Fibroblast of upper back skin (primary cell): ENCODE measurements at places on chromosomes 11 and 22.
A peak's percentile ranks its signal among the peaks of the same experiment; 100 is the strongest.

GRCh38 chr11:73280626-73281025 lies 8.5 kb downstream of the P2RY6 start:
- DNase-seq, result no peak

- DNase-seq, result no peak
These were observed 32.4 kb downstream of the EIF3F start for GRCh38 chr11:8019314-8020243.

GRCh38 chr11:86811637-86812321 lies 11.4 kb downstream of the PRSS23 start:
- DNase-seq, result peak; percentile 94

DNA sequence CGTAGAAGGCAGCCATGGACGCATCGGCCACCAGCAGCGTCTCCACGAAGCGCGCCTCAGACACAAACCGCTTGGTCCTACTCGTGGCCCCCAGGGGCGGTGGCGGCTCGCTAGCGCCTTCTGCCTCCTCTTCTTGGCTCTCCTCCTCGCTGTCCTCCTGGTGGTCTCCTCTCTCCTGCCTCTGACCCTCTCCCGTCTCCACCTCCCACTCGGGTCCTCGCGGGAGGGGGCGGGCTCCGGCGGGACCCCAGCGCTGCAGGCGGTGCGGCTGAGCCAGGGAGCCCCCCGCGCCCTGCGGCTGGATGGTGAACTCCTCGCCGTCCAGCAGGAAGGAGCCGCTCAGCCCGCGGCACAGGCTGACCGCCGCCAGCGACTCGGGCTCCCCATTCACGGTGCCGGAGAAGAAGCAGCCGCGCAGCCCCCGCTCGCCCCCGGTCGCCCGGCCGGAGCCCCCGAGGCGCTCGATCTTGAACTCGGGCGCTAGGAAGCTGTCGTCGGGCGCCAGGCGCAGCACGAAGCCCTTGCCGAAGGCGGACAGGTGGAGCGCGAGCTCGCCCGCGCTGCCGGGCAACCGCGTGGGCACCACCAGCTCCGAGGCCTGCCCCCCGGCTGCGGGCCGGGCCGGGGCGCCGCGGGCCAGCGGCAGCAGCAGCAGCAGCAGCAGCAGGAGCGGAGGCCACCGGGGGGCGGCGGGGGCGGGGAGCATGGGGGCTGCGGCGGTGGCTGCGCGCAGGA lies 661 bp downstream of the ADAMTS8 start:
- DNase-seq, result no peak

DNA sequence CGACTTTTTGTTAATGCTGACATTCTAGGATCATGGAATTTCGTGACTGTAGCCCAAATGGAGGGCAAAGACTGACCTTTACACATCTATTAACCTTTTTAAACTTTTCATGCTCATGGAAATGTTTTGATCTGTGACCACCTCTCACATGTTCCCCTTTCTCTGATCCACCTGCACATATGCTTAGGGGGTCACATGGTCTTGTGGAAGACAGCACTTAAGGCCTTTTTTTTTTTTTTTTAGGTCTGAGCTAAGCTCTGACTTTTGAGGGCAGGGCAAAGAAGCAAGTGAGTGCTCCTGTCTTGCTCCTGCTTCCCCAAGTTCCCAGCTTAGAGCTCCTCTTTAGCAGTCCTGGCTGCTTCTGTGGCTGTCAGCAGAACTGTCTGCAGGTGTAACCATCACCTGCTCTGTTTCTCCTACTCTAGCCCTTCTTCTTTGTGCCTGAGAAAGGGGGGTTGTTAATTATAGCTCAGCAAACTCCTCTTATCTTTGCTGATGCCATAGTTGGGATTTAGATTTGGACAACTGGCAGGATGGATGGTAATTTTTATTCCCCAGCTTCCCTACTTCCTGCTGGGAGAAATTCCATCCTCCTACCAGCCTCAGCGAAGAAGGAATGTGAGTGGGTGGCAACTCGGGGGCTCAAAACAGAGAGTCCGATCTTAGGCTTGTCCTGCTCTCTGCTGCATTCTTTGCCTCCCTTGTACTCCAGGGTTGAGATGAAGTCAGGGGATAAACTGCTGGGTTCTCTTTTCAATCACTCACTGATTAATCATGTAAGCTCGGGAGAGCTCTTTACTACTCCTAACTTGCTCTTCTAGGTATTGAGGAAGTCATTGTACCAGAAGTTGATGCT lies 64.4 kb downstream of the GRAMD1B start:
- DNase-seq, result peak; percentile 45

- DNase-seq, result peak; percentile 41
These were observed 69.0 kb upstream of the CRTAM start for GRCh38 chr11:122769126-122769780.

DNA sequence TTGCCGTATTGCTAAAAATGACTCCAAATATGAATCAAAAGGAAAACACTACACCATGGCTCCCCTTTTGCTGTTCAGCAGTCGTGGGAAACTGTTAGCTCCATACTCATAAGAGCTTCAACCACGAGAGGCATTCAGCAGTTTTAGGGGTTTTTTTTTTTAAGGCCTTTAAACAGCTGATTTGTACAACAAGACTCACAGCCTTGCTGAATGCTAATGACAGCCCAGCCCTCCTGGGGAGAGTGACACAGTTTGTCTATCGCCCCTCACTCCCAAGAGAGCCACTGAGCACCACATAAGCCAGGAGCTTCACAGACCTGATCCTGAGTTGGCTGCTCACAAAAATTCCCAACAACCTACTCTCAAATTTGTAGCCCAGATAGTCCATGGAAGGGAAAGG lies 32.4 kb downstream of the GALNT18 start:
- no peak for DNase-seq

- no peak for DNase-seq
These were observed 429.0 kb downstream of the BRD1 start for GRCh38 chr22:49398646-49399045.

- no peak for DNase-seq
These were observed 93.6 kb downstream of the GRM5 start for GRCh38 chr11:88972210-88972609.

DNA sequence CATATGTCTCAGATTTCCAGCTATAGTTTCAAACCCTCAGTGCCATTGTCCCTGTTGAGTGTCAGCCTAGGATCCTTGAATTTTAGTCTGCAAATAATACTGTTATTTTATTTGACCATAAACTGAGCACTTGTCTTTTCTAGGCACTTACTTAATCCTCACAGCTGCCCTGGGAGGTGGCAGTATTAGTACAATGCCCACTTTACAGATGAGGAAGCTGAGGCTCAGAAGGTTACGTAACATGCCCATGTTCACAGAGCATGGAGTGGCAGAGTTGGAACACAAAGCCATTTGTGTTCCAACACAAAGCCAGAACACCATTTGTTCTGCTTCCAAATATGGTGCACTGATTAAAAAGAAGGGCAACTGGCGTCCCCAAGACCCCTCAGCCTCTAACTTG lies 38.2 kb upstream of the ALX4 start:
- no peak for DNase-seq

GRCh38 chr22:27997538-27997937 lies 78.5 kb upstream of the PITPNB start:
- DNase-seq, result peak; percentile 32

DNA sequence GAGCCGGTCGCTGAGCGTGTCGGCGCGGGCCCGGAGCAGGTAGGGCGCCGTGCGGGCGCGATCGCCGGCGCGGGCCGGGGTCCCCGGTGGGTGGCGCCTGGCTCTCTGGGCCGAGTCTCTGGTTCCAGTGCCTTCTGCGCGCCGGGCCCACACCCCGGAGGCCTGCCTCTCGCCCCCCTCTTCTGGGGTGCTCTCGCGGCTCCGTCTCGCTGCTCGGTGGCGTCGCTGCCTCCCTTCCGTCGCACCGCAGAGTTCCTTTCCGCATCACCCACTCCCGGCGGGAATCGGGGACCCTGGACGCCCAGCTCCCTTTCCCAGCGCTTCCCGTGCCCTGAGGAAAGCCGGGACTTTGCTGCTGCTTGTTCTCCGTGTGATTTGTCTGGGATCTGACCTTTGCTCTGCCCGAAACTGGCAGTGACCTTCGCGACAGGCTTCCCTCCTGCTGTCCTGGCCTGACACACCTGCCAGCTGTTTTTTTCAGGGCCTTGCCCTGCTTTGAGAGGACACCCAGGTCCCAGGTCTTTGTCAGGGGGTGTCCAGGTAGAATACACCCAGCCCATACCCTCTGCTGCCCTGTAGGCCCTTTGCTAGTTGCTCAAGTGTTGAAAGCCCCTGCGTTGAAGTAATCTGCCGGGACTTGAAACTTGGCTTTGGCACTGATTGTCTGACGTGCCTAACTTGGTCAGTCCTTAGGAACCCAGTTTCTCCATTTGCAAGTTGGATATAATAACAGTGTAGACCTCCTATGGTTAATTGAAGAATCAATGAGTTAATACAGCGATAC lies 711 bp downstream of the FDX1 start:
- no peak for DNase-seq

- DNase-seq, result no peak
These were observed 11.1 kb downstream of the ZP1 start for GRCh38 chr11:60878245-60879101.

DNA sequence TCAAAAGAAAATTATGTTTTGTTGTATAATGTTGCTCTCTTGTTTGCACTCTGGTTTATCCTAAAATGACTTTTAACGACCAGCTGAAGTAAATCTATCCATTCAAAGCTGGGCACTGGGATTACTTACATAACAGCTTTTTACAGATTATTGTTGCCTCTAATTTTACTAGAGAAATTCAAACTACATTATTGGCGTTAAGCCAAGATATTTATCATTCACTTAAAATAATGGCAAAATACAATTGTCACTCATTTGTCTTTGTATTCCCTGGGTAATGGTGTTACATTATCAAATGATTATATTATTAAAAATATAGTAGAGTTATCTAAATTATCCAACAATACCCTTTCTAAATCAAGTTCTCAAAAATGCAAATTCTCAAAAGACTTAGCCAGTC lies 30.3 kb downstream of the DLG2 start:
- no peak for DNase-seq

- DNase-seq, result no peak
These were observed 2.5 kb downstream of the TBC1D22A start for GRCh38 chr22:46764779-46765485.

DNA sequence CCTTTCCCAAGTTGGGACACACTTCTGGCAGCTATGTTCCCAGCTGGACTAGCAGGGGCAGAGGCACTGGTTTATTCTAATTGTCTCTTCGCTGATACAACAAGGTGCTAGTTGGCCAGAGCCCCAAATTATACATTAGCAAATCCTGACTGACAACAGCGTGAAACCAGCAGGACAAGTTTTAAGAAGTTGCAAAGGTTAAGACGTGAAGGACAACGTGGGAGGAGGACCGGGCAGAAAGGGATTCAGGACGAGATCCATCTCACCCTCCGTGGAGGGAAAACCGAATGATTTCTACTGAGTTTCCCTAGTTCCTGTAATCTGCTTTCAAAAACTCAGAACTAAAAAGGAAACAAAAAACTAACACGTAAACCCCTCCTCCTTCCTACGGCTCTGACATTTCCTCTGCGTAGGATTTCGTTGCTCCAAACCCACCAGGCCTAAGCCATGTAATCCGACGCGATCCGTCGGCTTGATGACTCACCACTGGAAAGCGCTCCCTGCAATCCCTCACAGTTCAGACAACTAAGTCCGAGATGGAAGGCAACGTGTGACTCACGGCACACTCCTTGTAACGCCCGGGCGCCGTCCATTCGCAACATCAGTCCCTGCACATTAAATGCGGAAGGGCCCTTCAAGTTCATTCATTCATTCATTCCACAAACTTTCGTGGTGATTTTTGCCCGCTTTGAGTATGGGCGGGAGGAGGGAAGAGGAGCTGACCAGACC lies 703 bp downstream of the POGLUT3 start:
- DNase-seq, result peak; percentile 99

GRCh38 chr11:296171-297050 lies 2.9 kb downstream of the IFITM5 start:
- no peak for DNase-seq

DNA sequence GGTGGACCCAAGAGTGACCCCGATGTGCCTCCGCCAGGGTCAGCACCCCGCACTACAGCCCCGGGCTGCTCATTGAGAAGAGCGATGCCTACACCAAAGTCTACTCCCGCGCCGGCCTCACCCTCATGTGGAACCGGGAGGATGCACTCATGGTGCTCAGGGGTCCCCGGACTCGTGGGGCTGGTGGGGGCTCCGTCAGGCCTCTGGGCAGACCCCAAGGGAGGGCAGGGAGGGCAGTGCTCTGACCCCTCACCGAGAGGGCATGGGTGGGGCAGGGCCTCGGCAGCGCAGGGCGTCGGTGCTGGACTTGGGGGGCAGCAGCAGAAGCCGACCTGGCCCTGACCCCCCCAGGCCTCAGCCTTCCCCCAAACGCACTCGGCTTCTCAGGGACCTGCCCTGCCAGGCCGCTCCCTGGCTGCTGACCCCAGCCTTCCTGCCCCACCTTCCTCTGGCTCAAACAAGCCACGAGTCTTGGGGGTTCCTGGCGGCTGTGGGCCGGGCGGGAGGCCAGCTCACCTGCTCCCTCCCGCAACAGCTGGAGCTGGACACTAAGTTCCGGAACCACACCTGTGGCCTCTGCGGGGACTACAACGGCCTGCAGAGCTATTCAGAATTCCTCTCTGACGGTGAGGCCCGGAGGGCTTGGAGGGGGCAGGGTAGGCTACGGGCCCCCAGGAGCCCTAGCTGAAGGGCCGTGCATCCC lies 2.9 kb downstream of the MUC2 start:
- no peak for DNase-seq

DNA sequence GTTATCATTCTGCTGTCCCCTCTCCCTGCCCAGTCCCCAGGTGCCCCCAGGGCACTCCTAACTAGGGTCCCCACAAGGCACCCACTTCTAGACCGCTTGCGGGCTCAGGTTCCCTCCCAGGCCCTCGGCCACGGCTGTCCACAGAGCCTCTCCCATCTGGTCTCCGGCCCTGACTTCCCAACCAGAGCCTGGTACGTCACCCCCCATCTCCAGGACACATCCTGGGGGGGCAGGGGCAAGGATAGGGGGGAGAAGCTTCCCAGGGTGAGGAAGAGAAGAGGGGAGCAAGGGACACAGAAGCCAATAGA lies 457 bp downstream of the SSTR3 start:
- no peak for DNase-seq

DNA sequence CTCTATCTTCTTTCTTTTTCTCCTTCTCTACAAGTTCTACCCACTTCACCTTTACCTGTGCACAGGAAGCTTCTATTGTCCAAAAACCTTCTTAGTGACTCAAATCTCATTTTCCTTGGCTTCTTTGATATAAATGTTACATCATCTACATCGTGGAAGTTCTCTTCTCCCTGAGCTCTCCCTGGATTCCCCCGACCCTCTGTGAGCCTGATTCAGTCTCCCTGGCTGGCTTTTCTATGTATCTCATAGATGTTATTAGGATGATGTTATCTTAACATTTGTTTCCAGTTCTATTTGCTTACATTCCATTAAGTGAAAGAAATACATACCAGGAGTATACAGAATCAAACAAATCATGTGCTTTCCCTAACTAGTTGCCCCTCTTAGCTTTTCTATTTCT lies 235.8 kb upstream of the PITPNB start:
- DNase-seq, result peak; percentile 24

- no peak for DNase-seq
These were observed 10.8 kb upstream of the MS4A13 start for GRCh38 chr11:60504219-60504905.
